ENCODE measurements at places on chromosomes 16 and 17.

DNA sequence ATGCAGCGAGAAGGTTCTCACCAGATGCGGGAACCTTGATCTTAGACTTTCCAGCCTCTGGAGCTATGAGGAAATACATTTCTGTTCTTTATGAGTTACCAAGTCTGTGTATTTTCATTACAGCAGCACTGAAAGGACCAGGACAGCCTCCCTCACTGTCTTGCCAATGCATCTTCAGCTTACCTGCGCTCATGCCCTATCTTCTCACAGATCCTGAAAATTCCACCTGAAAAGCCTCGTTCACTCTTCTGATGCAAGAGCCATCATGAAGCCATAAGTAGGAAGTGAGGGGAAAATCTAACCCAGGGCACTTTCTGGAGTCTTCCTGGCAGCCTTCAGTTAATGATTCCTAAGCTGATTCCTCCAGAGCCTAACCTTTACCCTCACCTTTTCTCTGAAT lies 194.0 kb downstream of the SALL1 start:
- DNase-seq = no peak

- no peak for DNase-seq
Measured at GRCh38 chr17:69046121-69046807, 14.5 kb downstream of the ABCA9 start.

DNA sequence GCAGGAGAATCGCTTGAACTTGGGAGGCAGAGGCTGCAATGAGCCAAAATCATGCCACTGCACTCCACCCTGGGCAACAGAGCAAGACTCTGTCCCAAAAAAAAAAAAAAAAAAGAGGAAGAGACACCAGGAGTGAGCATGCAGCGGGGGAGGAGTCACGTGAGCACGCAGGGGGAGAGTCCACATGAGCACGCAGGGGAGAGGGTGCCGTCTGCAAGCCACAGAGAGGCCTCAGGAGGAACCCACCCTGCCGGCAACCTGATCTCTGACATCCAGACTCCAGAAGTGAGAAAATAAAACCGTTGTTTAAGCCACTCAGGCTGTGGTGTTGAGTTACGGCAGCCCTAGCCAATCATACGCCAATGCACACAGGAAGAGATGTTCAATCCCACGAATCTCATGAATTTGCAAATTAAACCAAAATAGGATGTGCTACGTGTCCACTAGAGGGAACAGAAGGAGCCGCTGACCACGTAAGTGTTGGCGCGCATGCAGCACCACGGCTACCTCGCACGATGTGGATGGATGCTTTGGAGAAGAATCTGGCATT lies 42.2 kb downstream of the CCDC57 start:
- no peak for DNase-seq

GRCh38 chr17:14310101-14310500 lies 9.2 kb downstream of the HS3ST3B1 start:
- no peak for DNase-seq

GRCh38 chr16:84808826-84809225 lies 11.0 kb upstream of the CRISPLD2 start:
- DNase-seq = no peak

GRCh38 chr16:67517155-67517445 lies 11.5 kb upstream of the RIPOR1 start:
- DNase-seq = no peak

GRCh38 chr16:88453611-88454522 lies 787 bp downstream of the ZFPM1 start:
- no peak for DNase-seq

GRCh38 chr16:20987049-20987448 lies 86.5 kb downstream of the LYRM1 start:
- DNase-seq = no peak

DNA sequence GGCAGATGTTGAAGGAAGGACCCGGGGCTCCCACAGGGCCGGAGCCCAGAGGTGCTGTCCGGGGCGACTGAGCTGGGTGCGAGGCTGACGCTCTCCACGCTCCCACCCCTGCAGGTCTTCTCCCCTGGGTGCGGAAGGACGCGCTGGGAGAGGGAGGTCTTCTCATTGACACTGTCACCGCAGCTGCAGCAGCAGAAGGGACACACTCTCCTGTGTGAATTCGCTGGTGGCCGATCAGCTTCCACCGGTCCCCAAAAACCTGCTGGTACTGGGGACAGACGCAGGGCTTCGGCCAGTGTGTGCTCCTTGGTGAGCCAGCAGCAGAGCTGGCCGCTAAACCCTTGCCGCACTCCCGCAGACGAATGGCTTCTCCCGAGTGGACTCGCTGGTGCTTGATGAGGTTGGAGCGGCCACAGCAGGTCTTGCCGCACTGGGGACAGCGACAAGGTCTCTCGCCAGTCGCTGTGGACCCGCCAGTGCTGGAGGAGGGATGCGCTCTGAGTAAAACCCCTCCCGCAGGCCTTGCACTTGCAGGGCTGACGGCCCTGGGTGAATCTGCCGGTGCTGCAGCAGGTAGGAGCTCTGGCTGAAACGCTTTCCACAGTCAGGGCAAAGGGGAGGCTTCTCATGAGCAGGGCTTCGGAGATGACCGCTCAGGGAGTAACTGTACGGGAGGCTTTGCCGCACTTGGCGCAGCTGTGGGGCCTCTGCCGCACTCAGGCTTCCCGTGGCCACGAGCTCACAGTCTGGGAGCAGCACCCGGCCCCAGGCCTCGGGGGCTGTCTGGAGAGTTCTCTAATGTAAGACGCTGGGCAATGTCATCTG lies 6.2 kb downstream of the ZNF843 start:
- DNase-seq = no peak

DNA sequence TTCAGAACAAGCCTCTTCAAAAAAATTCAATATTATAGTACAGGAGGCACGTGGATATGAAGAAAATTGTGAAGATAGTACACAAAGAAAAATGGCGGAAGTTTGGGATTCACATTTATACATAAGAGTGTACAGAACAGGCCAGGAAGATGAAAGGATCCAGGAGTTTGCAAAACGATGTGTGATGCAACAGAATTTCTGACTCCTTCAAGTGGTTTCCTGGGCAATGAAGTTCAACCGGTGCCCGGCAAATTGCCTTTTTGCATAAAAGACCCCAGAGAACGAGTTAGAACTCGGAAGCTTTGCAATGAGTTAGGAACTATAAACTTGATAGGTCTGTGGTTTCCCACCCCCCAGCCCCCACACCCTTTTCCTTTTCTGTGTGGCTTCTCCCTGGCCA lies 189.1 kb downstream of the SALL1 start:
- DNase-seq = no peak

DNA sequence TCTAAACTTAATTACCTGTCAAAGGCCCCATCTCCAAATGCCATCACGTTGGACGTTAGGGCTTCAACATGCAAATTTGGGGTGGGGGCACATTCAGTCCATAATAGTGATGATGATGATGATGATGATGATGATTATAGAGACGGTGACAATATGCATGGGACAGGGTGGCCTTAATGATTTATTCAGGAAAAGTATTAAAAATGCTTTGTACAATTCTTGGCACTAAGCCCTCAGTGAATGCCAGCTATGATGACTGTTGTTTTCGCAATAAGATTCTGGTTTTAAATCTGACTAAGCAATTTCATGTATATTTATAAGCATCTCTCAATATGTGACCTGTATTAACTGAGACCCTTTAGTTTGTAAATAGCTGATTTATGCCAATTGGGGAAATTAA lies 106.3 kb downstream of the C16orf95 start:
- no peak for DNase-seq

GRCh38 chr16:70663524-70664324 lies 17.4 kb downstream of the IL34 start:
- no peak for DNase-seq

DNA sequence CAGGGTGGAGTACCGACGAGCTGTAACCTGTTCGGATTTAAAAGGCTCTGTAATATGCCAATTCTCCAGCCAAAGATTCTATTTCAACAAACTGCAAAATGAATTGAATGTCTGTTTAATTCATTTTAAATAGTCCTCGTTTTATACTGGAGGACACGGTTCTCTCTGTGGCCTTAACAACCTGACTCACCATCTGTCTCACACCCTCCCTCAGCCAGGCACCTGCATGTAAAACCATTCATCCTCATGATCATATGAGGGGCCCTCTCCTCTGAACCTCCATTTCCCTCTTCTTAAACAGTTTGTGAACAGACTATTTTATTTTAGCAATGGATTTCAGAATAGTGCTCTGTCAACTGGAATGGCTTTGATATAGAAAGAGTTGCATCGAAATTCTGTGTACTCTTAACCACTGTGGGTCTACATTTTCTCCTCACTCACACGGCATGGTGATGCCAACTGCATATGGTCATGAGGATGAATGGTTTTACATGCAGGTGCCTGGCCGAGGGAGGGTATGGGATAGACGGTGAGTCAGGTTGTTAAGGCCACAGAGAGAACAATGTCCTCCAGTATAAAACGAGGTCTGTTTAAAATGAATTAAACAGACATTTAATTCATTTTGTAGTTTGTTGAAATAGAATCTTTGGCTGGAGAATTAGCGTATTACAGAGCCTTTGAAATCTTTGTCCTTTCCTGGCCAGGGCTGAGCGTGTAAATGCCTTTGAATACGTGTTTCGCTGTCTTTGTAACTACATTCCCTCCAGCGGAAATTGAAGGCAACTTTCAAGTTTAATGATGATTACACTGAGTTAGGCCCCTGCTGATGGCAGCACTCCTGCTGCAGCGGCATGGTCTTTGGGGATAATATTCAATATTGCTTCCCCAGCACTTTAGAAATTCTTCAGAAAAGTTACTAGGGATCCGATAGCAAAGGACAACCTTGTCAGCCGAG lies 329.6 kb downstream of the SNX29 start:
- DNase-seq = no peak

DNA sequence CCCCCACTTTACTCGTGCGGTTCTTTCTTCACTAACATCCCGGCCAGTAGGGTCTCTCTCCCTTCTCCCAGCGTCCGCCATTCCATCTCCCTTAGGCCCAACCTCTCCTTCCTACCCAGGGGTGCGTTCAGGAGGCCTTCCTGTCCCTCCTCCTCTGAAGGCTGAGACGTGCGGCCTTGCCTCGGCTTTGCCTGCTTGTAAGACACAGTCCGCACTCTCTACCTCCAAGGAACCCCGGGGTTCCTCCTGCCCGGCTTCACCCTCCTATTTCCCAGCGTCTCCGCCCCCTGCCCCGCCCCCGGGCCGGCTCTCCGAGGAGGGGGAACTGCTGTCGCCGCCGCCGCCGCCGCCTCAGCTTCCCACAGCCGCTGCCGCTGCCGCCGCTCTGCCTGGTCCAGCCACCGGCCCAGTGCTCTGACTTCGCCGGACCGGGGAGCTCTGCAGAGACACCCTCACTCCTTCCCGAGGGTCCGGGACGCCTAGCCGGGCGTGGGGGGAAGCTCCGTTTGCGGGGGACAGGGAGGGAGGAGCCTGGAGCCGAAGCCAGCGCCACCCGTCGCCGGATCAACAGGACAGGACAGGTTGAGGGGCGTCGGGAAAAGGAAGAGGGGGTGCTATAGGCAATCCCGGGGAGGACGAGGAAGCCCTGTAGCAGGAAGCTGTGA lies 1.2 kb upstream of the FGF11 start:
- DNase-seq = peak; percentile 67

- no peak for DNase-seq
Measured at GRCh38 chr17:58215685-58216084, 3.4 kb downstream of the MKS1 start.

GRCh38 chr16:56964243-56965148 lies 2.7 kb downstream of the CETP start:
- DNase-seq = peak; percentile 70

DNA sequence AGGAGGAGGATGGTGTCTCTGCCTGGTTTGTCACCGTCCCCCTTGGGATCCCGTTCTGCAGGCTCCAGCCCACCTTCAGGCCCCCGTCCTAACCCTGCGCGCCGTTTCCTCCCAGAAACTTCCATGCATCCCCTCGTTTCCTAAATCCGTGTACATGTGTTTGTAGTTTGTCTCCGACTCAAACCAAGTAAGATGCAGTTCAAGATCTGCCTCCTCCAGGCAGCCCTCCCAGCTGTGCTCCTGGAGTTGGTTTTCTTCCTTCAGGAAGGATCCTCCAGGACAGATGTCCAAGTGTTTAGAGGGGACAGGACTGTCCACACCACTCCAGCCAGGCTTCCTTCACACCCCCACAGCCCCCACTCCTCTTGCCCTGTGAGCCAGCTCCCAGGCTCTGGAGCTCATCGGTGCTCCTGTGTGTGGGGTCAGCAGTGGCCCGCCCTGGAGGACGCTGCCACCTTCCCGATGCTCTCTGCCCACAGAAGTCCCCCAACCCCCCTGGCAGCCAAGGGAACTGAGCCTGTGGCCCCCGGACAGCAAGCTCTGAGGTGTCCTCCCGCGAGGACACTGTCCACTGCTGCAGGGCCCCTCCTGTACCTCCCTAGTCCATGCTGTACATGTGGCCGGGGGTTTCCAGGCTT lies 11.3 kb downstream of the BAIAP2 start:
- no peak for DNase-seq

DNA sequence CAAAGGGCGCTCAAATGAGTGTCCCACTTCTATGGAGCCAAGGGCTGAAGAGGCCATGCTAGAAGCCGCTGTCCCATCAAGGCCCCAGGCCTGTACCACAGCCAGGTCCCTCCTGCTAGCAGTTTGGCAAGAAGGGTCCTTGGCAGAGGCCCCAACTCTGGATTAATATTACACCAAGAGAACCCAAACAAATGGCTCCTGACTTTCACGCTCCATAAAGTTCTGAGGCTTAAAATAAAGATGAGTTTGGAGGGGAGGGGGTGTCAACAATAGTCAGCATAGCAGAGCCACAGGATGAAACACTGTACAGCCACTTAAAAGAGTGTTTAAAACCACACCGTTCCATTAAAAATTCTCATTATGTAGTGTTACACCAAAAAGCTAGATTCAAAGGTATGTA lies 30.5 kb downstream of the CUEDC1 start:
- no peak for DNase-seq

GRCh38 chr16:86334079-86334635 lies 176.2 kb upstream of the FOXF1 start:
- no peak for DNase-seq

GRCh38 chr17:66248285-66248684 lies 19.1 kb upstream of the APOH start:
- DNase-seq = no peak

- DNase-seq = peak; percentile 55
Measured at GRCh38 chr17:17416400-17417360, 60.1 kb upstream of the MED9 start.

GRCh38 chr17:30594223-30594952 lies 117.2 kb downstream of the GOSR1 start:
- DNase-seq = no peak

- DNase-seq = peak; percentile 40
Measured at GRCh38 chr16:57102888-57103851, 10.8 kb downstream of the CPNE2 start.

DNA sequence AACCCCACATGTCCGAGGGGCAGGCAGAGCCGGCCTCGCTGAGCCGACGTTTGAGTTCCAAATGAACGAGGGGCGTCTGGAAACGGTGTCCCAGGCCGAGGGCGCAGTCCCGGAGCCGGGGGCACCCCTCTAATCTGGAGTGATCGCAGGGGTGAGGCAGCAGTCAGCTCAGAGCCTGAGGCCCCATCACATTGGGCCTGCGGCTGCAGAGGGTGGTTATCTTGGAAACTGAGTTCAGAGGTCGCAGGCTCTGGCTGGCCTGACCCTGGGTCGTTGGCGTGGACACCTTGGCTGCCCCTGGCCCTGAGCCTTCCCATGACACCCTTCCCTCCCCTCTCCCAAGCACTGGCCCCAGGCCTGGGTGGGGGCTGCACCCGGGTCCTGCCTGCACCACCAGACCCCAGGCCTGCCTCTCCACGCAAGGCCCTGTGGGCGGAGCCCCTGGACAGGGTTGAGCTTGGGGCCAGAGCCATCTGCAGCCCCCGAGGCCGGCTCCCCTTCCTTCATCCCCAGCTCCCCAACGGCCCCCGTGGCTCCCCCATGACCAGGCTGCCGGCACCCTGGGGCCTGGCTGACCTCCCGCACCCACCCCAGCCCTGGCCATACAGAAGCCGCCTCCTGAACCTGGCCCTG lies 45.6 kb downstream of the ZFPM1 start:
- DNase-seq = no peak

Measured in midbrain (tissue), 1 donor.